Activated CD4-positive, alpha-beta T cell treated with anti-CD3 and anti-CD28 coated beads, Interleukin-2, amount 10 ng/mL, durations not matched to agents 24 days and 14 days (primary cell): ENCODE measurements at places on chromosomes 7 and 10. TPM values are rescaled to one million over a fixed set of nuclear protein-coding genes. Genes with fewer than 3 reads are reported as not detected.

GRCh38 chr10:101136007-101136707 lies 5.1 kb downstream of the TLX1 start:
- H3K27ac ChIP-seq, result peak overlapping the region; percentile 76
- H3K36me3 ChIP-seq, result peaks cover 1% of the 10 kb centered on the region
- H3K4me1 ChIP-seq, result peaks cover 21% of the 10 kb centered on the region
- DNase-seq, result peak; percentile 58
- no peak overlapping the region for H3K4me3 ChIP-seq
- peaks cover 86% of the 10 kb centered on the region for H3K27me3 ChIP-seq

CYP3A7 gene
- total RNA-seq, result not detected in 2 replicates

GRCh38 chr7:141551782-141552181 lies 572 bp downstream of the AGK start:
- peaks cover 52% of the 10 kb centered on the region for H3K36me3 ChIP-seq
- peaks cover 43% of the 10 kb centered on the region for H3K4me1 ChIP-seq
- H3K27ac ChIP-seq, result peak overlapping the region; percentile 93
- H3K4me3 ChIP-seq, result peak overlapping the region; percentile 89
- DNase-seq, result no peak

FAM25C gene
- total RNA-seq, result not detected in 2 replicates

SP8 gene
- not detected in 2 replicates for total RNA-seq

OR6V1 gene
- total RNA-seq, result not detected in 2 replicates

DNA sequence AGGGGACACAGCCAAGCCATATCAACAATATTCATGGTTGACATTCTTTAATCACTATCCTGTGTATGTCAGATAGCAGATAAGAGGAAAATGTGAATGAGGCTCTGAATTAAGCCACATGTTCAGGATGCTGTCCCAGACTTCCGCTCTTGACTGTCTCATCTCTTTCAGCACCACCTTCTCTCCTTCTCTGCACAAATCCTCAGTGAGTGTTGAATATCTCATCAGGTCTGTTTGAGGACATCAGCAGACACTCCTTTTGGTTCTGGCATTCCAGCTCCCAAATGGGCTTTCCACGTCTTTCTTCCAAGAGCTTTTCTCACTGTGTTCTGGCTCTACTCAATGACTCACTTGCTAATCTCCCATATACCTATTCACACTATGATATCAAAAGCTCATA lies 321.7 kb downstream of the GALNT17 start:
- DNase-seq, result no peak
- H3K27me3 ChIP-seq, result no peaks in the 10 kb centered on the region
- H3K4me1 ChIP-seq, result no peaks in the 10 kb centered on the region
- no peaks in the 10 kb centered on the region for H3K36me3 ChIP-seq

DNA sequence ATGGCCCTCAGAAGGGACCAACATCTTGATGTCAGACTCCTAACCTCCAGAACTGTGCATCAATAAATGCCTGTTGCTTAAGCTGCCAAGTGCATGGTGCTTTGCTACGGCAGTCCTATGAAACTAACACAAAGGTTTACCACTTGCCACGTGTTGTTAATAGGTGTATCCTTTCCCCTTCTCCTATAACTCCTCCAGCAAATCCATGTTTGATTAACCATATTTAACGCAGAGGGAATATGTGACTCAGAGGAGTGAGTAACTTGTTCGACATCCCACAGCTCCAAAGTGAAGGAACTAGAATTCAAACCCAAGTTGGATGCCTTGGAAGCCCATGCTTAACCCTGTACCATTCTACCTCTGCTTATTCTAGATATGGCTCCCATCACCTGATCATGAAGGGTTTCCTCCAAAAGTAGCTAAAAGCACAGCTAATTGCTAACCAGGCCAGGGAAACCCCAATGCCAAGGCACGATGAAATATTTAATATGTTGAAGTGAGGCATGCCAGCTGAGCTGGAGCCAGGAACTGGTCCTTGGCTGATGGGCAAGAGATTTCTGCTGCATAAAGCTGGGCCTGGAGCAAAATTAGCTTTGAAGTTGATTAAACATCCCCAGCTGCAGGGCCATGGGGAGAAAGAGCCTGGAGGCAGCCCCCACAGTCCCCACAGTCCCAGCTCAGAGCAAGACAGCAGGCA lies 131.9 kb downstream of the C10orf90 start:
- no peaks in the 10 kb centered on the region for H3K27me3 ChIP-seq
- no peak for DNase-seq
- no peaks in the 10 kb centered on the region for H3K36me3 ChIP-seq
- H3K4me1 ChIP-seq, result no peaks in the 10 kb centered on the region
- H3K4me3 ChIP-seq, result no peak overlapping the region
- no peak overlapping the region for H3K27ac ChIP-seq

TRIM50 gene
- not detected in 2 replicates for total RNA-seq

DNA sequence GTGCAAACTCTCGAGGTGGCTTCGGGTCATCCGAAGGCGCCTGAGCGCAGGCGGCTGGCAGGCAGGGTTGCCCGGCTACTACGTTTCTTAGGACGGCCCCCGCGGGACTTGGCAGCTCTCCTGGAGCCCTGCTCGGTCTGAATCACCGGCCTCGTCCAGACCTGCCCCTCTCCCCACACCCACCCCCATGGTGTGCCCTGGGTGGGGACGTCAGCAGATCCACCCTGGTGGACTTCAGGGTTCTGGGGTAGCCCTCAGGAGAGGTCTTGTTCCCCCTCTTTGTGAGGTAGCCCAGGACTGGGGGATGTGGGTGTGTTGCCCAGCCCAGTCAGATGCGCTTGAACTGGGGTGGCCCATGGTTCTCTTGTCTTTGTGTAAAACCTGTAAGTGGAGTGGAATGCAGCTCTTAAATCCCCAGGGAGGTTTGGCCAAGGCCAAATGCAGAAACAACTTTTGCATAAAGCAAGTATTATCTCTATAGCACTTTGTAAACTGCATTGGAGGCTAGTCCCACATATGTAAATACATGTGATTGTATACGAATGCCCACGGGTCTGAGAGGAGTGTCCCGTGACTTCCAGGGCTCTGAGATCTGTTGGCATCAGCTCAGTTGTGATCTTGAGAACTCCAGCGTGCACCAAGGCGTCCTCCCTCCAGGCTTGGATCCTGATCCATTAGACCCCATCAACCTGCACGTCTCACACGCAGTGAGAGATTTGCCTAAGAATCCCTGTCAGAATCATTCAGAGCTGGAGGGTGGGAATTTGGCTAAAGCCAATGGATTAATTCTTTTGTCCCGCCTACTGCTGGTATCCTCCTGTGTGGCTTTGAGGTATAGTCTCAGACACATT lies 1.8 kb downstream of the PFKFB3 start:
- peak overlapping the region; percentile 56 for H3K27ac ChIP-seq
- H3K4me3 ChIP-seq, result peak overlapping the region; percentile 92

DNA sequence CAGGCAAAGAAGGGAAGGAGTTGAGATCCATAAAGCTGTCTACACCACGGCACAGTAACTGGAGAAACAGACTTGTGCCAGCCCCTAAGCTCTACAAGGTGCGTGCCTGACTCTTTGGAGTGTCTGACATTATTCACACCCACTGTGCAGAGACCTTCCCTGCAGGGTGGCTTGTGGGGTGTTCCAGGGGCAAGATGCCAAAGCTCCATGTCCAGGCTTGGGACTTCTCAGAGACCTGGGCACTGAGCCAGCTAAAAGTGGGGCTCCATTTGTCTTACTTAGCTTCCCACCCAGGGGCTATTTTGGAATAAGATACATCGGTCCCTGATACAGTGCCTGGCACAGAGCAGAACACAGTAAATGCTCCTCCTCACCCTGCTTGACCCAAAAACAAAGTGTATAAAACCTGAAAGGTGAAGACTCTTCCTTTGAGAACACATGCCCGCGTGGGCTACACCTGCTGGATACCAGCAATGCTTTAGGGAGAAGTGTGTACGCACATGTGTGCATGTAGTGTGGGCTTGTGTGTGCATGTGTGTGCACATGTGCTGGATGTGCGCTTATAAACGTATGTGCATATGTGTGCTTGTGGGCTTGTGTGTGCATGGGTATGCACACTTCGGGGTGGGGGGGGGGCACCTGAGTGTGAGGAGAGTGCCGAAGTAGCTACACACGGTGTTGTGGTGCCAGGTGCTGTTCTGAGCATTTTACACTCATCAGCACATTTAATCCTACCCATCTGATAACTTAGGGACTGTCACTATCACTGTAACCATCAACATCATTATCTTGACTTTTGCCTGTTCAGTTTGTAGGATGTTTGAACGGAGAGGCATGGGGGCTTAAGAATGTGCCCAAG lies 143.0 kb downstream of the ARHGAP22 start:
- peaks cover 1% of the 10 kb centered on the region for H3K27me3 ChIP-seq
- no peak overlapping the region for H3K27ac ChIP-seq
- no peaks in the 10 kb centered on the region for H3K4me1 ChIP-seq
- no peak overlapping the region for H3K4me3 ChIP-seq
- no peaks in the 10 kb centered on the region for H3K36me3 ChIP-seq

DNA sequence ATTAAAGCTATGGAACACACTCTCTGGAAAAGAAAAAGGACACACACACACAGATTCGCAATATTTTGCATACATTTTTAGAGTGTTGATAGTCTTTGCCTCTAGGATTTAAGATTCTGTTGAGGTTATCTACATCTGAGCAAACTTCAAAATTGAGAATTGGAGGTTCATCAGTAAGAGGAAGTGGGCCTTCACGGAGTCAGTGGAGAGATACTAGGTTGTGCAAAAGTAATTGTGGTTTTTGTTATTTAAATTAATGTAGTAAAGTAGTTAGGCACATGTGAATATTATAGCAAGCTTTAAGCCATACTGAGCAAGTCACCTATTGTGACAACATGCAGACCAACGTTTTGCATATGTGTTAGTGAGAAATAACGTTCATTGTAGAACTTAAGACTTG lies 19.8 kb upstream of the NXPH1 start:
- no peaks in the 10 kb centered on the region for H3K36me3 ChIP-seq
- no peak overlapping the region for H3K27ac ChIP-seq
- no peaks in the 10 kb centered on the region for H3K4me1 ChIP-seq
- DNase-seq, result no peak

OPN1SW gene
- total RNA-seq, result not detected in 2 replicates

- no peaks in the 10 kb centered on the region for H3K27me3 ChIP-seq
- peaks cover 12% of the 10 kb centered on the region for H3K36me3 ChIP-seq
- peaks cover 6% of the 10 kb centered on the region for H3K4me1 ChIP-seq
- no peak for DNase-seq
Measured at GRCh38 chr10:119776536-119776935, 50.7 kb downstream of the INPP5F start.
